ENCODE measurements at places on chromosomes 5 and 9.

GRCh38 chr9:74642376-74642775 lies 145.2 kb downstream of the RORB start:
- no peak for DNase-seq

DNA sequence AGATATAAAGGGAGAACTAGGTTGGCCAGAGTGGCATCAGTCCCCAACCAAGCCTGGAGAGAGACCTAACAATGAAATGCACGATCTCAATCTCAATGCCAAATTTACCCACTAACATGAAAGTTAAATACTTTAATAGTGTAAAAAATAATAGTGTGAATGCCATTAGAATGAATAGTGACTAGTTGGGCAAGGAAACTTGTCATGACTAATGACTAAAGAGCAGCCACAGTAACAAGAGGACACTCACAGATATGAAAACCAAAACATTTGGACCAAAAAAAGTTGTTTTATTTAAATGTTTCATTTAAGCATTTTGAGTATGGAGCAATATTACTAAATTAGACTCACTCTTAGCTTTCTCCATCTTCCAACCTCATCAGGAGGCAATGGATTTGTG lies 1853.8 kb downstream of the EFNA5 start:
- no peak for DNase-seq

GRCh38 chr5:81914696-81915095 lies 57.1 kb upstream of the ATG10 start:
- DNase-seq = no peak

- DNase-seq = no peak
Observed at GRCh38 chr5:136203303-136203922, 10.5 kb upstream of the SMIM32 start.

DNA sequence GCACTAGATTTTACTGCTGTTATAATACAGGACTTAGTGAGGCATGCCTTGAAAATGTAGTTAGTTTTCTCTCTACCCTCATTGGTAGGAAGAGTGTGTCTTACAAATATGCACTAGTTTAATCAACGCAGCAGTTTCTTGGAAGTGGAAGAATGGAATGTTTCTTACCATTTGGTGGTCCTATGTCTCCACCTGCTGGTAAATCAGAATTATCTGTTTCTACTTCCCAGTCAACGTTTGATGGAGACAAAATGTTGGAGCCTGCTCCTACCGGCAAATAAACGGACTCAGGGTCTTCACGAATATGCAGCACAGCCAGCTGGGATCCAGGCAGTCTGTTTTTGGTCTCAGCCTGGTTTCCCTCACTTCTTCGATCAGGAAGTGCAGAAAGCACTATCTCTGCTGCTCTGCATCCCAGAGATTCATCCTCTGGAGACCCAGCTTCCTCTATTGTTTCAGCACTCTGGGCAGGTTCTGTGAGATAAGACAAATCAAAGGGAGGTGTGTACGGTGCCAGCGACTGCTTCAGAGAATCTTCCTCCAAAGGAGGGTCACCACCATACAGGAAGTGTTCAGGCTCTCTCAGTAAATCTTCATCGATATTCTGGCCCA lies 59.5 kb upstream of the PCA3 start:
- DNase-seq = peak; percentile 84

DNA sequence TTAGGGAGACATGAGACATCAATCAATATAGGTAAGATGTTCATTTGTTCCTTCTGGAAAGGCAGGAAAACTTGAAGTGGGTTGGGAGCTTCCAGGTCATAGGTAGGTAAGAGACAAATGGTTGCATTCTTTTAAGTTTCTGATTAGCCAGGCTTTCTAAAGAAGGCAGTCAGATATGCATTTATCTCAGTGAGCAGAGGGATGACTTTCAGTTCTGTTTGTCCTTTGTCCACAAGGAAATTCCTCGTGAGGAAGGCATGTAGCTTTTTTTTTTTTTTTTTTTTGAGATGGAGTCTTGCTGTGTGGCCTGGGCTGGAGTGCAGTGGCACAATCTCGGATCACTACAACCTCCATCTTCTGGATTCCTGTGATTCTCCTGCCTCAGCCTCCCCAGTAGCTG lies 155.3 kb upstream of the ABCA1 start:
- DNase-seq = no peak

Data from NCI-H82 (cell line).